ENCODE measurements at places on chromosomes 16 and 17. TPM values are rescaled to one million over a fixed set of nuclear protein-coding genes. Genes with fewer than 3 reads are reported as not detected.

SDR42E2 gene
- not detected for polyA plus RNA-seq

DHX58 gene
- polyA plus RNA-seq = not detected

SPECC1 gene
- polyA plus RNA-seq = 13.6 TPM

C16orf95 gene
- 15.6 TPM for polyA plus RNA-seq

RNF112 gene
- polyA plus RNA-seq = 0.66 TPM

PKMYT1 gene
- 36.8 TPM for polyA plus RNA-seq

FOXJ1 gene
- 0.18 TPM for polyA plus RNA-seq

KRT9 gene
- not detected for polyA plus RNA-seq

DNA sequence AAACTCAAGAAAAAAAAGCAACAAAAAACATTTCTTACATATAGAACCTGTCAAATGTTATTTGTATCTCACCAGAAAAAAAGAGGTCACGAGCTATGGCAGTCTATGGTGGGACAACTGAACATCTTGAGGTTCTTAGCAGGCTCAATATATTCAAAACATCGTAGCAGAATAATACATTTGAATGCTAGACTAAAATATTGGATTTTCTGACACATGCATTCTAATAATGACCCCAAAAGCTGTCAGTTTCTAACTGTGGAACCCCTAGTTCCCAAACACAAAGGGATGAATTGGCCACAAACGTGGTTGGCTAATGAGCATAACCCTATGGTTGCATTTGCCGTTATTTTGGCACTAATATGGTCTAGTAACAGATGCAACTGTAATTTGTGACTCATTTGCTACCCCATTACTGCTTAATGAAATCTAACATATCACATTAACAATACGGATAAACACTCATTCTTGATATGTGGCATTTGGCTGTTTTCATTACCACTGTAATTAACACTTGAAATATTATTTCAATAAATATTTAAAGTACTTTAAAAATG, 81.2 kb downstream of the TOX3 start:
- DNase-seq = no peak

GRCh38 chr16:49961089-49961488, 63.9 kb upstream of the CNEP1R1 start:
- DNase-seq = no peak

GRCh38 chr17:82432017-82432416, 13.6 kb upstream of the OGFOD3 start:
- no peak for DNase-seq

DNA sequence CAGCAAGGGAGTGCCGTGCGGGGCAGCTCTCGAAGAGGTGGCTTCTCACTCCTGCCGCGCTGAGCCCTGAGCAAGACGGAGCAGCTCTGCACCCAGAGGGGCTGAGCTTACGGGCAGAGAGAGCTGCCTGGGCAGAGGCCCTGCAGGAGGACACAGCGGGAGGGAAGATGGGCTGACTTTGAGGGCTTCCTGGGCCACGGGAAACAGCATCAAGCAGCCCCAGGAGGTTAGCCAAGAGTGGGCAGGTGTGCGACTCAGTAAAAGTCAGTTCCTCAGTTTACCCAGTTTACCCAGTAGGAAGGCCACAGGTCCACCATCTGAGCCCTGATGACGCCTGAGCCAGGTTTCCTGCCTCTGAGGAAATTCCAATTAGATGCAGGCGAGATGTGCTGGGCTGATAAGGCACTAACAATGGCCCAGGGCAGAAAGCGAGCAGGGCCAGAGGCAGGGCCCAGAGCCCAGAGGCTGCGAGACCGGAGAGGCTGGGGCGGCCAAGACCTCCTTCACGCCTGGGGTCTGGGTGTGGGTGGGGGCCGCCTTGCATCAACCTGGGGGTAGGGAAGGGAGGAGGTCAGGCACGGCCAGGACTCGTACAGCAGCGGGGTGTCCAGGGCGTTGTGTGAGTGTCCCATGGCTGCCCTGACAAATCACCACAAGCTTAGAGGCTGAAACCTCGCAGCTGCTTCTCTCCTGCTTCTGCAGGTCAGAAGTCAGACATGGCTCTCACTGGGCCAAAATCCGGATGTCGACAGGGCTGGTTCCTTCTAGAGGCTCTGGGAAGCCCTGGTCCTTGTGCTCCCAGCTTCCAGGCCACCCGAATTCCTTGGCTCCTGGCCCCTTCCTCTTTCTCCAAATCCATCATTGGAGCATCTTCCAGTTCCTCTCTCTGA, 32.0 kb upstream of the CIBAR2 start:
- no peak for DNase-seq

DNA sequence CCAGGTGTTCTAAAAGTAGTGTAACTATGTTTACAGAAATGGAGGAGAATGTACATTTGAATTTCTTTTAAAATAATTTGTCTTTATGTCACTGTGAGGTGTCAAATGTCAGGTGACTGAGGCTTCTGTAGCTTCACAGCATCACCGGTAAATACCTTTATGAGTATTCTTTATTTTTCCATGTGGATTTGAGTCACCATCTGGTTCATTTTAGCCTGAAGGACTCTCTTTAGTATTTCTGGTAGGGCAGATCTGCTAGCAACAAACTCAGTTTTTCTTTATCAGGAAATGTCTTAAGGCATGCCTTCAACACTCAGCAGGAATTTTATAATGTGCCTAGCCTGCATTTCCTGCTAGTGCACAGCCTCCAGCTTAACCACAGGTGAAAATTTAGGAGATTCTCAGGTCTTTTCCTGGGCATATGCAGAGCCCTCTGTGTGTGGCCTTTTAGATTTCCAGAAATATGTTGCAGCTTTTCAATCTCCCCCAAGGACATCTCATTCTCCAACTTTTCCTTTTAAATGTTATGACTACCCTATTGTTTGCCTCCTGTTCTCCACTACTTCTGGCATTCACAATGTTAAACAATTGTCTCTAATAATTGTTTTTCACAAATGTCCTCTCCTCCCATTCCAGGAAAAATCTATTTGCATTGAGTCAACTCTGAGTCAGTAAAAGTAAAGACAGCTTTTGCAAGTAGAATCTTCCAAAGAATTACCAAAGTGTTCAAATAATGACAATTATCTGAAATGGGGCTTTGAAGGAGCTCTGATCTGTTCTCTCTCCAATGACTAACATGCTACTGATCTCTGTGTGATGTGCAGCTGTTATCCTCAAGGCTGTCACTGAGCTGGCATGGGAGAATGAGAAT, 239.4 kb upstream of the CPHXL start:
- DNase-seq = peak; percentile 8

DNA sequence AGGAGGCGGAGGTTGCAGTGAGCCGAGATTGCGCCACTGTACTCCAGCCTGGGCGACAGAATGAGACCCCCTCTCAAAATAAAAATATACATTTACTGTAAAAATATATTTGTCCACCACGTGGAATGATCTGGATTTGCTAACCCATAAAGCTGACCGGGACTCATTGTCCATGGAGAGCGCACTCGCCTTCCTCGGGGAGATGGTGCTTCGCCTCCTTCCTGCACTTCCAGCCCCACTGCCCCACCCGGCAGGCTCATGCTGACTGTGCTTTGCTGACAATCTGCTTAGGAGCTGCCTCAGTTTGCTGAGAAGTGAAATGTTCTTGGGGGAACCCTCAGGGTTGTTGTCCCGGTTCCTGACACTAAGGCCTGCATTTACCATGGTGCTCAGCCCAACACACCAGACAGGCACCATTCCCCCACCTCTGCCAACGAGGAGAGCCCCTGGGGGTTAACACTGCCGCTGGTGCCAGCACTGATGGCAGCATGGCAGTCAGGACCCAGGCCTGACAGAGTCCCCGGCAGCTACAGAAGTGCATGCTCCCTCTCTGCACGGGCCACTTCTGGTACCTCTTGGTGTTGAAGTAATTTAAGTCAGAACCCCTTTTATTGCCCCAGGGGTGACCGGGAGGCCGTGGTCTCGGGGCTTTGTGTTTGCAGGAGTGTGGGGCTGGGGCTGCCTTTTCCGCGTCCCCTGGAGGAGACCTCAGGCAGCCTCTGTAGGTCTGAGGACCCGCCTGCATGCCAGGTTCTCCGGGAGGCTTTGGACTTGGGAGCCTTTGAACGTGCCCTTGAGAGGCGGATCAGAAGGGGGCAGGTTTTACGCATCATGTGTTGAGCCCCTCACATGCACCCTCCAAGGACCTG, 2.5 kb downstream of the NUBP2 start:
- DNase-seq = no peak

- DNase-seq = no peak
Measured at GRCh38 chr17:80112471-80113032, 11.2 kb downstream of the GAA start.

DNA sequence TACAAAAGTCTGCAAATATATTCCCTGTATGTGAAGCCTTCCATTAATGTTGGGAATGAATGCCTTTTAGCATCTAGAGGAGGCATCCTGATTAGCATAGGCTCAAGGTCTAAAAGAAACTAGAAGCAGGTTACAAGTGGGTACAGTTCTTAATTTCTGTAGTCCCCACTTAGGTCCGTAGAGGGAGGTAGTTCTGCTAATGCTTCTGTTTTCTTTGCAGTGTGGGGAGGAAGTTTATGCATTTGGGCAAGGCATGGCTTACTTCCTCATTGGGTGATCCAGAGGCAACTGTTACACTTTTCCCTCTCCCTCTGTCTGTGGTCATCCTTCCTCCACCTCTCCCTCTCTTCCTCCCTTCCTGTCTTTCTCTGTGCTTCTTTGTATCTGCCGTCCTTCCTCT, 108.4 kb upstream of the ZKSCAN2 start:
- DNase-seq = no peak

DNA sequence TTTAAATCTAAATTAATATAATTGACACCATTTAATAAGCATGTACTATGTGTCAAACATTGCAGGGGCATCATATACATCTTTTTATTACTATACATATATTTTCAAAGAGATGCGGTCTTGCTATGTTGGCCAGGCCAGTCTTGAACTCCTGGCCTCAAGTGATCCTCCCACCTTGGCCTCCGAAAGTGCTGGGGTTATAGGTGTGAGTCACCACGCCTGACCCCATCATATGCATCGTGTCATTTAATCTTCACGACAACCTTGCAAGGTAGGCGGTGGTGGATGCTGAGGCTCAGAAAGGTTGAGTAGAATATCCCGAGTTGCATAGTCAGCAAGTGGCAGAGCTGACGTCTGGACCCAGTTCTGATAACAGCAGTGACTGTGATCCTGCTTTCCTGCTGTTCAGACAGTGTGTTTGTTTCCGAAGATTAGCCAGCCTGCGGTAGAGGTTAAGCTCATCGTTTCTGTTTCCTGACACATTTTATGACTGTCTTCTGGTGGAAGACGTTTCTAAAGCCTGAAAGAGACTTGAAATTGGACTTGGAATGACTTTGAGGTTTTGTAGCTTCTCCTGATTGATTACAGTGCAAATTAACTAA, 316.6 kb downstream of the SNX29 start:
- no peak for DNase-seq

DNA sequence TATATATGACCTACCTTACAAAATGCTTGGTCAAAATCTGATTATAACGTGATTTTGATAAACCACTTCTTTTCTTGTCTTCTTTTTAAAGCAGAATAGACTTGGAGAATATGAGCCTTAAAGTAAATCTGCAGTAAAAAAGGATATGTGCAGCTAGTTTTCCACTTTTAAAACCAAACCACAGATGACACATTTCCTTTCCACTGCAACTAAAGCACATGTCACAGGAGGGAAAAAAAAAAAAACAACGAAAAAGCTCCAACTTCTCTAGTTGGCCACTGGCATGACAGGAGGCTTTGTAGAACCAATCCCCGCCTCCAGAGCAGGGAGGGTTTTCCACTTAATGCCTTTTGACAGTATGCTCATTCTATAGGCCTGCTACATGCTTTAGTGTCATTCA, at the start of gene EVI2A:
EVI2A (minus strand) TSS at position 142 of the 400 bp plus-strand sequence. CDS start 2,609 bp downstream, outside the sequence.
- DNase-seq = no peak

GRCh38 chr17:2985318-2985717, 78.1 kb downstream of the OR1D5 start:
- DNase-seq = no peak

- peak; percentile 80 for DNase-seq
Measured at GRCh38 chr16:4330277-4330874, 14.5 kb downstream of the GLIS2 start.

DNA sequence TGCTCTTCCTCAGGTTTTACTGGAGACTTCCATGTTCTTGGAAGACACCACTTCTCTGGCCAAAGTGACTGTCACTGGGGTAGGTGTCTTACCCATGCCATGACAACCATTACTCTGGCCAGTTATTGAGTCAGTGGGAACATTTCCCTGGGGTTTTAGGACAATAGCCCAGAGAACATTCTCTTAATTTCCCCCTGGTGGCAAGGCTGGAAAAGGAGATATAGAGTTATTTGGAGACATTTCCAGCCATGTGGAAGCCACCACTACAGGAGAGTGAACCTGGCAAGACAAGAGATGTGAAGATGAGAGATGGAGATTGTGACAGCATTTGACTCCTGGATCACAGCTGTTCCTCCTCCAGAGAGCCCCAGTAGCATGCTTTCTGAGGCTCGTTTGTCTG, 106.2 kb downstream of the CDK5R1 start:
- no peak for DNase-seq

- peak; percentile 46 for DNase-seq
Measured at GRCh38 chr16:200388-200787, 20.1 kb downstream of the HBQ1 start.

- no peak for DNase-seq
Measured at GRCh38 chr16:14511800-14512135, 118.3 kb downstream of the PARN start.

- DNase-seq = no peak
Measured at GRCh38 chr17:57408071-57408811, 151.9 kb downstream of the MSI2 start.

DNA sequence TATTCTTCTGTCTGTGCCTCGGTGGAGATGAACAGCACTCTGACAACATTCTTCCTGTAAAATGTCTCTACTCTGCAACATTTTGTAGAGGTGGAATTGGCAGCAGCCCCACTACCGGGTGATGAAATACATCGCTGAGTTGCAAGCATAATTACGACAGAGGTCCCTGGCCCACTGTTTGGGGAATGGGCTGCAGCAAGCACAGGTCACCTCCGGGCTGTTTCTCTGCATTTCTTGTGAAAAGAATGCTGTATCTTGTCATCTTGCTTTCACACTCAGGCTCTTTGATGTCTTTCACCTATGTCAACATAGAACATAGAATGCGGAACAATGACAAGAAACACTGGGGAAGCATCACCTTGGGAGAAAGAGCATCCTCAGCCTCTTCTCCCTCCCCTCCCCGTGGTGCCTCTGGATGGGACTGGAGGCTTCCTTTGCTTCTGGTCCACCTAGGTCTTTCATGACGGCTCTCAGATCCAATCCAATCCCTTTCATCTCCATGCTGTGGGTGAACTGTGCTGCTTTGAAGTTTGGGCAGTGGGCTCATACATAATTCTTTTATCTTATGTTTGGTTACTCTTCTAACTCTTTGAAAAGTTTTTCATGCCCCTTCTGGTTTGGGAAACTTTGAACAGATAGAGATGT, 265.0 kb downstream of the PHKB start:
- DNase-seq = peak; percentile 64

GRCh38 chr16:67419502-67419901, 3.2 kb upstream of the ZDHHC1 start:
- no peak for DNase-seq

Measured in cardiac muscle cell (in vitro differentiated cells and primary cell).